ENCODE measurements at places on chromosomes 11 and 22.
A peak's percentile ranks its signal among the peaks of the same experiment; 100 is the strongest.

DNA sequence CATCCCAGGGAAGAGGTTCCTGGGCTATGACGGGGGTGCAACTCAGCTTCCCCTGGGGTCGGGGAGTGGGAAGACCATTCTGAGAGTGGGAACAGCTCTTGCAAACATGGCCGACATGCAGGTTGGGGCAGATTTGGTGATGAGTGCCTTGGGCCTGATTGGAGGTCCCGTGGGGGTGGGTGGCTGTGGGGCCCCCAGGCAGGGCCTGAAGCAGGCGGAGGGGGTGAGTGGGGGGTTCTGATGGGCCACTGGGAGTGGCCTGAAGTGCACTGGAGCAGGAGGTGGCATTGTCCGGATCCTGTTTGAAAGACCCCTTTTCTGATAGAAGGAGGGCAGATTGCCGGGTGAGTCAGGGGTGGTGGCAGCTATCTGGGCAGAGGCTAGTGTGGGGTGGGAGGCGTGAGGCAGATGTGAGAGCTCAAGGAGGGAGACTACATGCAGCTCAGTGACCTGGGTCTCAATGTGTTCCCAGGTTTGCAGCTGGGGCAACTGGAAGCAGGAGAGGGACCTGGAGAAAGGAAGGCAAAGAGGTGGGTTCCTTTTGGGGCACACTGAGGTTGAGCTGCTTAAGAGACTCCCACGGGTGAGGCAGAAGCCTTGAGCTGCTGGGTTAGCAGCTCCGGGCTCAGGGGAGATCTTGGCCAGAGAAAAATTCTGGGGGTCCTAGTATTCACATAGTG, 15.1 kb downstream of the MYEOV start:
- no peak for DNase-seq

DNA sequence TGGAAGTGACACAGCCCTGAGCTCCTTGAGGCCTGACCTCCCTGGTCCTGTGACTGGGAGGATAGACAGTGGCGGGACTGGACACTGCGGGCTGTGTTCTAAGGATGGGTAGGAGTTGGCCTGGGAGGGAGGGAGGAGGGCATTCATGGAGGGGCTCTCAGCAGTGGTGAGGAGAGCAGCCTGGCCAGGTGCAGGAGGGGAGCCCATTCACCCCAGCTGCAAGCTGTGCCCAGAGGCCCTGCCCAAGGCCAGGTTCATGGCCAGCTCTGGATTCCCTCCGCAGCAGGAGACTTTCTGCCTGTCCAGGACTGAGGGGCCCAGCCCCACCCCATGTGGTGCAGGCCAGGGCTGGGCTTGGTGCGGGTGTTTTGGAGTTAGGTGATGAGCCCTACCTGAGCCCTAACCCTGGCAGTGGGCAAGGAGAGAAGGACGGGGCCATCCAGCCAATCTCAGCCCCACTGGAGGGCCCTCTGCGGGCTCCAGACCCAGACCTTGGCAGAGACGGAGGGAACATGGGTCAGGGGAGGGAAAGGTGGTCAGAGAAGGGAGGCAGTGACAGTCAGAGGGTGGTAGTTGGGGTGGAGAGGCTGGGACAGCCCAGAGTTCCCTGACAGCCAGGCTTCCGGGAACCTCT, 26.8 kb downstream of the CACNA1I start:
- DNase-seq: no peak

DNA sequence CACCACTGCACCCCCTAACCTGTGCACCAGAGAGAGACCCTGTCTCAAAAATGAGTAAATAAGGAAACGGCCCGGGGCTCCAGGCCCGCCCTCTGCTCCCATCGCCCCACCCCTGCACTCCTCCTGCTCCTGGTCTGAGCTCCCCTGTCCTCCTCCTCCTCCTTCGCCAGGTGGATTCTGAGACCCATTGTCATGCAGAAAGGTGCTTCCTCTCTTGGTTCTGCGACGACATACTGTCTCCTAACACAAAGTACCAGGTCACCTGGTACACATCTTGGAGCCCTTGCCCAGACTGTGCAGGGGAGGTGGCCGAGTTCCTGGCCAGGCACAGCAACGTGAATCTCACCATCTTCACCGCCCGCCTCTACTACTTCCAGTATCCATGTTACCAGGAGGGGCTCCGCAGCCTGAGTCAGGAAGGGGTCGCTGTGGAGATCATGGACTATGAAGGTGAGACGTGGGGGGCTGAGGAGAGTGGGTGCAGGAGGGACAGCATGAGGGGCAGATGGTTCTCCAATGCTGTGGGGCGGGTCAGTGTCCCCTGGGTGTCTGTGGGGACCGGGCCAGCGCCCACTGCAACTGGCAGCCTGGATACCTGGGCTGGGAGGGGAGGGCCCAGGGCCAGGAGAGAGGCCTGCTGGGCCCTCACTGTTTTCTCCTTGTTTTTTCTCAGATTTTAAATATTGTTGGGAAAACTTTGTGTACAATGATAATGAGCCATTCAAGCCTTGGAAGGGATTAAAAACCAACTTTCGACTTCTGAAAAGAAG, 3.1 kb upstream of the APOBEC3D start:
- no peak for DNase-seq

GRCh38 chr11:44591557-44591956, 26.1 kb downstream of the CD82 start:
- DNase-seq: no peak

GRCh38 chr11:5226732-5227310, at the start of gene HBB:
TSS of gene HBB (minus strand) at chr11:5227071. CDS start at chr11:5227021, 50 bp downstream.
- no peak for DNase-seq

DNA sequence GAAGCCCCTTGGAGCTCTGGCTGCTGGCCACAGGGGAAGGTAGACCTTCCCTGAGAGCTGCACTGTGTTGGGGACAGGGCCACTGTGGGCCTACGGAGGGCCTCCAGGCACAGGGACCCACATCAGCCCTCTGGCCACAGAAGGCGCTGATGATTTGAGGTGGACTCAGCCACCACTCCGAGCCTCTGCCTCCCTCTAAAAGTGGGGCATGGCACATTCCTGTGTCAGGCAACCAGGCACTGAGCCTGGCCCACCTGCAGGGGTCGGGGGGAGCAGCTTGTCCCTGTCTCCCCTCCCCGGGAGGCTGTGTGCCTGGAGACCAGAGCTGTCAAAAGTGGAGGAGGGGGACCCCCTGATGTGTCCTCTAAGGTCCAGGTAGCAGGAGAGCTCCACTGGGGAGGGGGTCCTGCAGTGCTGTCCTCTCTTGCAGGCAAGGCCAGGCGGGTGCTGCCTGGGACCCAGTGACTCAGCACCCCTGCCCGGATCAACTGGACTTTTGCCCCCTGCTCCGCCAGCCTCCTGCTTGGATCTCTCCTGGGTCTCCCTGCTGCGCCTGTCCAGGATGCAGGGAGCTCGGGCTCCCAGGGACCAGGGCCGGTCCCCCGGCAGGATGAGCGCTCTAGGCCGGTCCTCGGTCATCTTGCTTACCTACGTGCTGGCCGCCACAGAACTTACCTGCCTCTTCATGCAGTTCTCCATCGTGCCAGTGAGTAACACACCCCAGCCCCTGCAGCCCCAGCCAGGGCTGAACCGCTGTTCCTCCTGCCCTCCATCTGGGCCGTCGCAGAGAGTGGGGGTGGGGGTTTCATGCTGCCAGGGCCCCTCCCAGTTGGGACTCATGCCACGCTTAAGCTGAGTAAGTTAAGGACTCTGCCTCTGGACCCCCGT, 17.5 kb upstream of the CDKN1C start:
- no peak for DNase-seq

DNA sequence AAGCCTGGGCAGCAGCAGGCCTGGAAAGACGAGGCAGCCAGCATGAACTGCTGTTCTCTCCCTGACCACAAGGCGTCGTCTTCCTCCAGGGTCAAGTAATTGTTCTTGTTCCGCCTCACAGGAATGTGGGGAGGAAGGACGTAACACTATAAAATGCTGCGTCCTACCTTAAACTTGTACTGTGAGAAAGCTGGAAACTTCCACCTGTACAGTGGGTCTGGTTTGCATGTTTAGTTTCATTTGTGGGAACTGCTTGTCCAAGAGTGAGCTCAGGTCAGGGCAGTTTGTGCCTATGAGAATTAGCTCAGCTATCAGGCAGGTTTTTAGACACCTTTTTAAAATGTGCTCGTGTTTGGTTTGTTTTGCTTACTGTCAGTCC, 55.2 kb downstream of the PANX1 start:
- peak; percentile 89 for DNase-seq

DNA sequence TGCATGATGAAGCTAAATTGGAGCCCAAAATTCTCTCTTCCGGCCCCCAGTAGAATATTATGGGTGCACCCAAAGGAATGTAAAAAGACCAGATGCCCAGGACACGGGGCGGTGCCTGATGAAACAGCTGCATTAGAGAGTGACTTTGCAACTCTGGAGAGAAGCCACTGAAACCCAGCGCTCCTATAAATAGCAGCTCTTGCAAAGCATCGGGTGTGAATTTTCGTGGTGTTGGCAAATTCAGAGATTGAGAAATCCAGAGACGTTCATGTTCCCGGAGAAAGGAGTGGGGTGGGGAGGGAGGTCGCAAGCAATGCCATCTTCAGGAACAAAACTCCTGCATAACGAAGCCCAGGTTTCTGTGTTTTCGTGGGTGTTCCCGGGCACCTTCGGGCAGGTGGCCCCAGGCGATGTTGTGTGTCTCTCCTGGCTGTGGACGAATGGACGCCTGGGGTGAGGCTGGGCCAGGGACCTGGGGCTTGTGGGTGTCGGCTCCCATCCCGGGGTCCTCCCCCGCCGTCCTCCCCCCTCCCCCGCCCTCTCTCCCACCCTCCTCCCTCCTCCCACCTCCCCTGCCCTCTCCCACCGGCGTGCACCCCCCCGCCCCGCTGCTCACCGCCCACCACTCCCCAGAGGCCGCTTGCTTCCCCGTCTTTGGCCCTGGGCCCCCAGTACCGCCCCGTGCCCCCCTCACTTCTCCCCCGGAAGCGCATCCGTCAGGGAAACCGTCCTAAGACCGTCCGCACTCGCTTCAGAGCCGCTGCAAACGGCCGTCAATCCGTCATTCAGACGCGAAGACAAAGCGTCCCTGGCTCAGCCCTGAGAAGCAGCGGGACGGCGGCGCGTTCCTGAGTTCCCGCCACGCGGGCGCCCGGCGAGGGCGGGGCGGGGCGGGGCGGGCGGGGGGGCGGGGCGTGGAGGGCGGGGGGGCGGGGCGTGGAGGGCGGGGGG, 26.7 kb upstream of the TOLLIP start:
- DNase-seq: no peak

- DNase-seq: no peak
These were observed 12.5 kb downstream of the OTUB1 start for GRCh38 chr11:63998558-63999348.

Data from G401 (cell line).